Inflammatory macrophage (primary cell): ENCODE measurements at places on chromosomes 16 and 17.

DNA sequence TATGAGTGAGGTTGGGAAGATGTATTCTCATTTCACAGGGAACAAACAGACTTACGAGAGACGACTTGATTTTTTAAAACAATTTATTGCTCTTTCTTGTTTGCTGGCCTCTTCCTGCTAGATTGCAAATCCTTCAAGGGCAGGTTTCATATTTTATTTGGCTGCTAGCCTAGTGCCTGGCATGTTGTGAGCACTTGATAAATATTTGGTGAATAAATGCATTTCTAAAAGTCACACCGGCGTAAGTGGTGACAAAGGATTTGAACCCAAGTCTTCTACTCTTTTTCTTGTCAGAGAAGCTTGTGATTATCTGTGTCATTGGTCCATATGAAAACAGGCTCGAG lies 1.4 kb downstream of the WWP2 start:
- DNase-seq: no peak

GRCh38 chr16:79765431-79765830 lies 164.9 kb upstream of the MAF start:
- no peak for DNase-seq

DNA sequence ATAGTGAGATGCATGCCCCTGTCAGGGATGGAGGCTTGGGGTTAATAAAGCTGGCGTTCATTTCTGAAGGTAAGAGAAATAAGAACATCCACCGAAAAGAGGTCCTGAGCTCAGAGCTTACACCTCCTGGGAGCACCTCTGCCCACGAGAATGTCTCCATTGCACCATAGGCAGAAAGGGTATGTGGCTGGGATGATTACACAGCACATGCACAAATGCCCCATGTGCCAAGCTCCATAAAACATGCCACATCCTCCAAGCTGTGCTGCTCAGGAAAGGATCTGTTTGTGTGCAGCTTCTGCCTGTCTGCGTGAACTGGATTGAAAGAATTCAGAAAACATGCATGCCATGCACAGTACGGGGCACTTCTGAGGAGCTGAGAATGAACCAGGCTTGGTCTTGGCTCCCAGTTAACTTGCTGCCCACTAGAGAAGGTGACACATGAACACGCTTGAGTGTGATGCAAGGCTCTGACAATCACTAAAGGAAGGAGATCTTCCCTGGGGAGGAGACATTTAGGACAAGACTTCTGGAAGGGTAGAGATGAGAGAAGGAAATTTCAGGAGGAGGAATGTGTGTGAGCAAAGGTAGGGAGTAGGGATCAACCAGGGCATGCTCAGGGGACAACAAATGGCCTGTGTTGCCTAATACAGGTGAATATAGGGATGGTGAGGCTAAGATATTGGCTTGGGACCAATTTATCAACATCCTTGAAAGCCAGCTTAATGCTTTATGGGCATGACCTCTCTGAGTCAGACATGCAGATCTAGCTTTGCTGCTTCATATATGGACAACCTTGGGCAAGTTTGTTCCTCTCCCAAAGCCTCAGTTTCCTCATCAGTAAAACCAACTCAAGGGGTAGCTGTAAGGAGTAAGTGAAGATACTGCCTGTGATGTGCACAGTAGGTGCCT lies 32.0 kb upstream of the SMPD3 start:
- DNase-seq: no peak

DNA sequence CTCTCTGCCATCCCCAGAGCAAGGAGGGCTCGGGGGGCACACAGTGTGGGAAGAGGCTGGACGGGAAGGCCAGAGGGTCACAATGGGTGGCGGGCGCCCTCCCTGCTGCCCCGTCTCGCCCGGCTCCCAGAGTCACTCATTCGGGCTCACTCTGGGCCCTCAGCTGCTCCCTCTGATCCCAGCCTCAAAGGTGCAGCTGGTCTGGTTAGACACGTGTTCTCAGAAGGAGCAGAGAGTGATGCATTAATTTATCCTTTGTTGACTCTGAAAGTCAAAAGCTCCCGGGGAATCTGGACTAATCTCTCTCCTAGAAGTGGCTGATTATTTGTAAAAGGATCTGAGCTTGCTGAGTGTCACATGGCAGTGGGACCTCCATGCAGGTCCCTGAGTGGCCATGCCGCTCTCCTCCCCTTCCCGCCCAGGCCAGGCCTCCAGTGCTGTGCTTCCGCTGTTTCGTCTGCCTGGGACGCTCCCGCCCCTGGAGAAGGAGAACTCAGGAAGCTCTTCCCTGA lies 87.5 kb downstream of the SEC14L1 start:
- DNase-seq: no peak

DNA sequence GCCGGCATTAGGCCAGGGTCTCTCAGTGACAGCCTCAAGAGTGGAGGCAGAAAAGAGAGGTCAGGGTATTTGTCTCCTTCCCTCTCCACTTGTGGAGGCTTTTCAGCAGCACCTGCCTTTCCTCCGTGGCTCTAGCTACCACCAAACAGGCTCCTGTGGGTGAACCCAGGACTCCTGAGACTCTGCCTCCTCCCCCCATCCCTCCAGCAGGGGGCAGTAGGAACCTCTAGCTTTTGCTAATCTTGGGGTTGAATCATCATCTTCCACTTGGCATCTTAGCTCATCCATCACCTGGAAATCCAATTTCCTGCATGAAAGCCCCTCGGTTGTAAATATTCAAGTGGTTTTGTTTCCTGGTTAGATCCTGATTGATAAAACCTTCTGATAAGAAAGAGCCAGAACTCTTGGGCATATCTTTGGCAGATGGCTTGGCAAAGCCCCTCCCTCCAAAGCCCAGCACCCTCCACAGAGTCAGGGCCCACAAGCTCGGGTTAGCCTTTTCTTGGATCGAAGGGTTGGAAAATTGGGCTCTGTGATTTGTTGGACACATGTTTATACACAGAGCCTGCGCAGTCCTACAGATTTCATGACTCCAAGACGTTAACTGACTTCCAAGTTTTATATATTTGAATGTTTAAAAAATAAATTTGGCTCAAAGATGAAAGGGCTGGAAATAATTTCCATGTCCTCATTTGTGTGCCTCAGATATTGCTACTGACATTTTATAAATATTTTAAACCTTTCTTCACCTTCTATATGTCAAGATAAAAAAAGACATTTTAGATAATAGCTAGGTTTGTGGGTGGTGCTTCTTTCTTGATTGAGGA lies 322.1 kb downstream of the MAP2K4 start:
- no peak for DNase-seq

DNA sequence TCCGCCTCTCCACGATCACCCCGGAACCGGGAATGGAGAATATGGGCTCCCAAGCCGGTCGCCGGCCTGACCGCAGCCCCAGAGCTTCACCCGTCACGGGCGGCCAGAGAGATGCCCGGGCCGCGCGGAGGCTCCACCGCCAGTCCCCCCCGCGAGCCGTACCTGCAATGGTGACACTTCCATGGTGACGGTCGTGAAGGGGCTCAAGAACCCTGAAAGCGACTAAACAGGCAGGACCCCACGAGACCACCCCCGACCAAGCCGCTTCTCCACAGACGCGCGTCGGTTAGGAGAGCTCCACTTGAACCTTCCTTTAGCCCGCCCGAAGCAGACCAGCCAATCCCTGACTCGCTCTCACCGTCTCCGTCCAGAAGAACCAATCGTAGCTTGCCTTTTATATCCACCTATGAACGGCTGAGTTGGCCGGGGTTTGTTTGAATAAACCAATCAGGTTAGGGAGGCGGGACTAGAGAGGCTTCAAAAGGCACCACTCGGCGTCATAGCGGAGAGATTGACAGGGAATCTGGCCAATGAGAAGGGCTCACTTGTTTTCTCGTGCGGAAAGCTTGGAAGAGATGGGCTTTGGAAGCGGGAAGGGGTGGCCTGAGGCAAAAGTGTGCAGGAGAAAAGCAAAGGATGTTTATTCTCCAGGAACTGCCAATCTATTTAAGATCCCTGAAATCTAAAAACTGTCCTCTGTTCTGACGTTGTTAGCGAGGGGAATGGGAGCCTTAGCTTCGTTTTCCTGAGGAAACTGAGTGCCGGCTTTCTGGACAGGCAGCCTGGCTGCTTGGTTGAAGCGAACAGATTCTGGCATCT lies at the start of gene TOP2A:
TOP2A (minus strand) TSS at position 288 of the 819 bp plus-strand sequence; CDS start at position 183, 105 bp downstream.
- peak; percentile 100 for DNase-seq

DNA sequence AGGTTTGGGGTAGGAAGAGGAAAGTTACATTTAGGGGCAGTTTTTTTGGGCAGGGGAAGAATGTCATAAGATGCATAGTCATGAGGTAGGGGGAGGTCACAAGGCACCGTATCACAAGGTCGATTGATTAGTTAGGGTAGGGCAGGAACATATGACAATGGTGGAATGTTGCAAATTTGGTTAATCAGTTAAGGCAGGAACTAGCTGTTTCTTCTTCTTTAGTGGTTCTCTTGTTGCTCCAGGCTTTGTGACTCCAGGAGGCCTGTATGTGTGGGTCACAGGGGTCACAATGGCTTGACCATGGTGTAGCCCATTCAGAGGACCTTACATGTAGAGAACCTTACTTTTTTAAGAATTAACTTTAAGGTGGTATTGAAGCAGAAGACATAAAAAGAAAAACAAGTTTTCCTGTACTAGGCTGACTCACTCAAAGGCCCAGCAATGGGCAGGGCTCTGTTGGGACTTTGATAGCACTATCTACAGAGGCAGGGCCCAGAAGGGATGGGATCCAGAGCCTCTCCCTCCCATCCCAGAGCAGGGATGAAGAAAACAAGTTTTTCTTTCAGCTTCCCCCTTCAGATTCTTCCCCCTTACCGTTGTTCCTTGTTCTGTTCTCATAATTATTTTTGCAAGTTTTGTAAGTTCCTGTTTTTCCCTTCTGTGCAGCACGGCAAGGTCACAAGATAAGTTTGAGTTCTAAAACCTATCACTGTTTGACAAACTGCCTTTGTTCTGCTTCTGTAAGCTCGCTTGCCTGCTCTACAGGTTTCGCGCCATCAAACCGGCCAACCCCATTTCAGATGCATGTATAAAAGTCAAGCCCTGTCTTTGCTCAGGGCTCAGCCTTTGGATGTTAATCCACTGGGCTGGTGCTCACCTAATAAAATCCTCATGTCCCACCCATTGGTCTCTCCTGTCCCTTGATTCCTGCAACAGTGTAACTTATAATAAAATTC lies 45.8 kb upstream of the ATF7IP2 start:
- peak; percentile 65 for DNase-seq

GRCh38 chr16:51184702-51185433 lies 33.8 kb upstream of the SALL1 start:
- no peak for DNase-seq

DNA sequence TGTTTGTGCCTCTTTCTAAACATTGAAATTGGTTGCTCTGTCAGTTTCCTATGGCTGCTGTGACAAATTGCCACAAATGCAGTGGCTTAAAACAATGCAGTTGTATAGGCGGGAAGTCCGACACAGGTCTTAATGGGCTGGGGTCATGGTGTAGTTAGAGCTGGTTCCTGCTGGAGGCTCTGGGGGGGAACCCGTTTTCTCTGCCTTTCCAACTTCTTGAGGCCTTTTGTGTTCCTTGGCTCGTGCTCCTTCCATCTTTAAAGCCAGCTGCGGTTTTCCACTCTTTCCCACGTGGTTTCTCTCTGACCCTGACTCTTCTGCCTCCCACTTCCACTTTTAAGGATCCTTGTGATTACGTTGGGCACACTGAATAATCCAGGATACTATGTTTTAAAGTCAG lies 12.5 kb downstream of the EPN2 start:
- DNase-seq: no peak

GRCh38 chr16:51615141-51615540 lies 464.1 kb upstream of the SALL1 start:
- no peak for DNase-seq

- DNase-seq: no peak
Observed at GRCh38 chr17:48547808-48548522, 3.1 kb upstream of the HOXB2 start.

- DNase-seq: no peak
Observed at GRCh38 chr16:27458258-27458657, 56.3 kb downstream of the IL21R start.
